ENCODE measurements at places on chromosomes 7 and 10.

GRCh38 chr7:50304129-50304910 lies at the start of gene IKZF1:
Gene IKZF1 (plus strand): TSS chr7:50304716. CDS start chr7:50319062, 14,346 bp downstream.
- no peak for DNase-seq

- DNase-seq, result no peak
These were observed 35.8 kb downstream of the PARP12 start for GRCh38 chr7:140026935-140027334.

GRCh38 chr7:25646726-25647413 lies 418.6 kb upstream of the NPVF start:
- DNase-seq, result no peak

- no peak for DNase-seq
These were observed 92.1 kb downstream of the GRB10 start for GRCh38 chr7:50690541-50691011.

- no peak for DNase-seq
These were observed 114.0 kb downstream of the BMPER start for GRCh38 chr7:34019301-34019790.

- no peak for DNase-seq
These were observed 265.4 kb upstream of the NFE2L3 start for GRCh38 chr7:25886387-25887240.

DNA sequence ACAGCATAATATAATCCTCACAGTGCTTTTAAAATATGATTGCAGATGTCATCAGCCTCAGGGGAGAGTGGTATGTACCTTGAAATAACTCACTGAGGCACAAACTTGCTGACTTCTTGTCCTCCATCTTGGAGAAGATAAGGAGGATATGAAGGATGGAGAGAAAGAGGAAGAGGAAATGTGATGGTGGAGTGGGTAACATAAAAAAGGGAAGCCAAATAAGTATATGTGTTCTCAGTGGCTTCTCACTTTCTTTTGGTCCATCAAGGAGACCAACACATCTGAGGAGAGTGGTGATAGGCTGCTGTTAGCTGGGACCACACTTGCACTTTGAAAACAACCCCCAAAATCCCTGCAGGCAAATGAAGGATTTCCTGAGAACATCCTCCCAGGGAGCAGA lies 21.6 kb upstream of the ZNF37A start:
- DNase-seq, result no peak

- DNase-seq, result no peak
These were observed 2.8 kb downstream of the DUSP5 start for GRCh38 chr10:110500515-110500905.

- DNase-seq, result no peak
These were observed 29.2 kb upstream of the DLX6 start for GRCh38 chr7:96976106-96976505.

DNA sequence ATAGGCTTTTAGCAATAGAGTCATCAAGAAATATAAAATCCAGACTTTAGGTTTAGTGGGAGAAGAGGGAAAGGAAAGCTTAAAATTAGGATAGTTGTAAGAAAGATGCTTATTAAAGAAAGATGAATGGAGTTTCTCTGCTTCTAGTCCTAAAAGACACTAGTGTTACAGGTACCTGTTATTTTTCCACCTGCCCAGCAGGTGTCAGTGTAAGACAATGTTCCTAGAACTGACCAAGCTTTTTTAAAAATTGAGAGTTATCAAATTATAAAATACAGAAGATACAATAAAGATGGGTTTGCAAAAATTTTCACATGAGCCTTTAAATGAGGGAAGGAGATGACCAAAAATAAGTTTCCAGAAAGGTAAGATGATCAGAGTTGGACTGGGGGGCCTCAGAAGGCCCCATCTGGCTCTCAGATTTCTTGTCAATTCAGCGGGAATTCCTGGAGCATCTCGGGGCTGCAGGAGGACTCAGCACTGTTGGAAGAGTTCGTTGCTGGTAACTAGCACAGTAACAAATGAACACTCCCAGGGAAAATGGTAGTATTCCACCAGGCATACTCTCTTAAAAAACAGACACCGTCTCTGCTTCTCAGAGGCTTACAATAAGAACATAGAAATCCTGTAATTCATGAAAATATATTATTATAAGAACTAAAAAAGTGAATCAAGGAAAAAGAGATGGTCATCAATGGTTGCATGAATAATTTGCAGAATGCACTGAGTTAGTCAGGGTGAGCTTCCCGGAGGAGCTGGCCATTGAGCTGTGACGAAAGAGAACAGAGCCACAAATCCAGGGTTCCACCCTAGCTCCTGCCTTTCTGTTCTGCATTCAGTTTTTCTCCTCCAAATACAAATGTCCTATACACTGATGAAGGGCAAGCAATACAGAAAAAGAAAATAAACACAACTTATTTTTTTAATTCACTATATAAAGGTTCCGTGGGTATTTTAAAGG lies 71.8 kb upstream of the PIK3CG start:
- DNase-seq, result no peak

- DNase-seq, result no peak
These were observed 33.6 kb downstream of the VWA2 start for GRCh38 chr10:114272696-114273095.

- no peak for DNase-seq
These were observed 779 bp downstream of the C1QL3 start for GRCh38 chr10:16520900-16521299.

DNA sequence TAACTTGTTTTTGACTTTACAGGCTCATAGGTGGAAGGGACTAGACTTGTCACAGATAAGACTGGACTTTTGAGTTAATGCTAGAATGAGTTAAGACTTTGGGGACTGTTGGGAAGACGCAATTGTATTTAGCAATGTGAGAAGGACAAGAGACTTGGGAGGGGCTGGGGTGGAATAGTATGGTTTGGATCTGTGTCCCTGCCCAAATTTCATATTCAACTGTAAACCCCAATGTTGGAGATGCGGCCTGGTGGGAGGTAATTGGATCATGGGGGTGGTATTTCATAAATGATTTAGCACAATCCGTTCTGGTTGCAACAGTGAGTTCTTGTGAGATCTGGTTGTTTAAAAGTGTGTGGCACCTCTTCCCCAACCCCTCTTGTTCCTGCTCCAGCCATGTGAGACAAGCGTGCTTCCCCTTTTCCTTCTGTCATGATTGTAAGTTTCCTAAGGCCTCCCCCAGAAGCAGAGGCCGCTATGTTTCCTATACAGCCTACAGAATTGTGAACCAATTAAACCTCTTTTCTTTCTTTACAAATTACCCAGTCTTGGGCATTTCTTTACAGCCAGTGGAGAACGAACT lies 22.6 kb downstream of the RNF216 start:
- no peak for DNase-seq

GRCh38 chr7:106514881-106515280 lies 146.1 kb downstream of the CCDC71L start:
- no peak for DNase-seq

GRCh38 chr7:28293527-28293835 lies 112.9 kb upstream of the JAZF1 start:
- no peak for DNase-seq

GRCh38 chr10:35822316-35822715 lies 180.2 kb upstream of the FZD8 start:
- no peak for DNase-seq

All from NCI-H2081 treated with DMSO at 0.1 percent for 48 hours (cell line).